ENCODE measurements at places on chromosomes 4 and X.

DNA sequence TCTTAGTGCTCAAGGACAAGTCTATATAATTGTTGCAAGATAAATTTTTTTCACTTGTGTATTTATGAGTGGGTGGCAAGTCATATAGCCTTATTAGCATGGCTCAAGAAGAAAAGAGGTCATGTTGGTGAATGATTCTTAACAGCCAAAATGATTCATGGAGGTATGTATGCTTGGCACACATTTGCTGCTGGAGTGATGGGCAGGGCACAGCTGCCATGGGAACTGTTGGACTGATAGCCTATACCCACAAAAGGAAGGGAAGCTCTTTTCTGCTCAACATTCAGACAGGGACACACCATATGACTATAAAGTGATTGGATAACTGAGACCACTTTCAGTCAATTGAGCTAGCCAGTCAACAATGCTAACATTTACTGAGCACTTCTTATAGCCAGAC is 46.8 kb upstream of the PITX2 start:
- DNase-seq: no peak

- DNase-seq: no peak
These were observed 4.8 kb downstream of the AREG start for GRCh38 chr4:74449571-74450297.

- DNase-seq: no peak
These were observed 144.7 kb upstream of the HHIP start for GRCh38 chr4:144501231-144501780.

DNA sequence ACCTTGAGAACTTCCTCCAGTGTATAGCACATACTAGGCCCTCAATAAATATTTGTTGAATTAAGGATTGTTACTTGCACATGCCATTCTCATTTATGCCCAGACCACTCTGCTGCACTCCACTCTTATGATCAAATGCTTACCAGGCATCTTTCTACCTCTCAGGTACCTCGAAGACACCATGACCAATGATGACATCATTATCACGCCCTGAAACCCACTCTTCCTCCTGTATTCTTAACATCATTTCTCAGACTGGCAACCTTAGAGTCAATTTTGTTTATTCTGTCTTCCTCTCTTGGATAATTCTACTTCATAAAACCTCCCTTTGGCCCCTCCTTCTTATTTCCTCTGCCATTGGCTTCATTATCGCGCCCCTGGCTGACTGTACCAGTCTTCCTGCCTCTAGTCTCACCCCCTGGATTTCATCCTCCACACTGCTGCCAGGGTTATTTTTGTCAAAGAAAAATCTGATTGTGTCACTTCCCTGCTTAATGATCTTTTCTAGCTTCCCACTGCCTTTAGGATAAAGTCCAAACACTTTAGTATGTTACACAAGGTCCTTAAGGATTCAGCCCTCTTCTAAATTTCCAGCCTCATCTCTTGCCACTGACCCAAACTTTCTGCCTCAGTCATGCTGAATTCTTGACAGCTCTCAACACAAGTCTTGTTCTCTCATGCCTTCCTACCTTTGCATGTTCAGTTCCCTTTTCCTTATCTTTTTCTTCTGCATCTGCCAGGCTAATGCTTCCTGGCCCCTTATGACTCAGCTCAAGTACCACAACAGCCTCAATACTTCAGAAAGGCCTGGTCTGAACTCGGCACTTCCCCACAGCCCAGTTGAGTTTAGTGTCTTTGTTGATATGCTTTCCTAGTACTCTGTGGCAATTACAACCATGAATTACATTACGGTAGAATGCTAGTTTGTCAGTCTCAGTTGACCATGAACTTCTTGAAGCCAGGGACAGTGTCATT is 45.8 kb downstream of the HDAC8 start:
- DNase-seq: no peak

- DNase-seq: no peak
These were observed 229.1 kb downstream of the VEGFC start for GRCh38 chr4:176563591-176563990.

GRCh38 chrX:11757719-11758399 is at the start of gene MSL3:
Gene MSL3, plus strand, starts transcription at chrX:11758237. Its CDS starts 27 bp downstream, at chrX:11758264.
- DNase-seq: no peak

DNA sequence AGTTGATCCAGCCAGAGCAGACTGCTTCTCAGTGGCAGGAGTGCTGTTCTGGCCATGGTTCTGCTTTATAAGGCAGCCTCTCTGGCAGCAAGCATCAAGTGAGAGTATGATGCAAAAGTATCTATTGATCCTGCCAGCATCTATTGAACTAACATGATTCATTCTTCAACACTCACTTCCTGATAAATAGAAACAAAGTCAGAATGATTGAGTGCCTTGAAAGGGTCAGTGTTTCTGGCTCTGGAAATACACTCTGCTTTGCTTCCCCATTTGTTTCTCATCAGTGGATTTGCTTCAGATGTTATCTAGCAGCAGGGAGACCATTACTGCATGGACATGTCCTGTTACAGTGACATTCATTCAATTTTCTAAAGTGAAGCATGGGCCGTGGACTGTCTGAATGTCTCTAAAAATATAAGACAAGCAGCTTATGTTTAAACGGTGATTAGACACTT is 66.2 kb upstream of the FRAS1 start:
- no peak for DNase-seq

Measured in stimulated activated CD8-positive, alpha-beta memory T cell treated with anti-CD3 and anti-CD28 coated beads, Interleukin-4, amount 100 ng/mL, for 1 hour (primary cell).